Fibroblast of skin of back (primary cell): ENCODE measurements at places on chromosomes 2 and 18.

GRCh38 chr2:81648370-81648769 lies 1343.8 kb upstream of the LRRTM1 start:
- no peak for DNase-seq

DNA sequence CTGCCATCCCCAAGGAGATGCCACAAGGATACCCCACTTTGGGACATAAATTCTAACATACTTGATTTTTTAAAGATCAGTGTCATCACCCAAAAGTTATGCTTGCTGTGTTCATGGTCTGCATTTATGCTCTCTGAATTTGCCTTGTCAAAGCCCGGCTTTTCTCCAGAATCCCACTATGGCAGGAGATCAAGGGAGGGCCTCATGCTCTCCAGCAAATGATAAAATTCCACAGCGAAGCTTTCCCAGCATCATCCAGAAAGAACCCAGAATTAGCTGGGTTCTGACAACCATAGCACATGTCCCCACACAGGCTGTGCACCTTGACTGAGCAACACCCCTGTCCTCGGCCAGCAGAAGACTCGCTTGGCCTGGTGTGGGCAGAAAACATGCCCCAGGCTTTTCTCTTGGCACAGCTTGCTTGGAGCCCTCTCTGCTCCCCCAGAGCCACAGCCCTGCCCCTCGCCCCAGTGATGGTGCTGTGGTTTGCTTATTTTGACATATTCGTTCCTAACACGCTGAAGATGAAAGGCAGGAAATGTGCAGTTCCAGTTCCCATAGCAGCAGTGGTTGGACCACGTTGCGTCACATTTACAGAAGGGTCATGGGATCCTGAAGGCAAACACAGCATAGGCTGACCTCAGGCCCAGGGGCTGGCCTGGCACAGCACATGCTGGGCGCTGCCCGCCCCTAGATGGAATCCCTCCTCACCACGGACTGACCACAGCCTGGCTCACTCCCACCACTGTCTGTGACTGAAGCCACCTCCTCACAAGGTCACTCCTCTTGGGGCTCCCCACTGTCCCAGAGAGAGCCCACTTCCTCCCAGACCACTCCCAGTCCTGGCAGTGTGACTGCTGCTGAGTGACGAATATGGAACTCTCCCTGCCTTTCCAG lies 14.1 kb upstream of the CHRNA1 start:
- peak; percentile 86 for DNase-seq

DNA sequence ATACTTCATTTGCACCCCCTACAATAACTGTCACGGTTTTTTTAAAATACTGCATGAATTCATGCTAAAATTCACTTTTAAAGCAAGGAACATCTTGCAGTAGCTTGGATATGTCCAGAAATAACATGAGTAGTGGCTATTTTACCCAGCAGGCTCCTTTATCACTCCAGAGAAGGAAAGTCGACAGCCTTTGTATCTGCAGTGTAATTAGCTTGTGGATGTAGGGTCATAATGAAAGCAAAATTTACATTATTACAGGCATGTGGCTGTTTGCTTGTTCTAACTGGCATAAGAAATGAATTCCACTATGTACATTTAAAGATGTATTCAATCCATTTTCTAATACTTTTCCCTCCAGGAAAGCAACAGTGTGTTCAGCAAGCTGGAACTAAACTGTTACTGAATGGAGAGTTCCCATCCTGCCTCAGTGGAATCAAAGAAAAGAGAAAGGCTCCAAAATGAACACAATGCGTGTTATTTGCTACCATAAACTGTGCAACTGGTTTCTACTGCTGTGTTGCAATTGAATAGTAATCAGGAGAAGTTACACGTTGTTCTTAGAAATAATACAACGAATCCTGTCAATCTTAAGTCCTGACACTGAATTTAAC lies 321.2 kb upstream of the VRK2 start:
- DNase-seq = no peak

DNA sequence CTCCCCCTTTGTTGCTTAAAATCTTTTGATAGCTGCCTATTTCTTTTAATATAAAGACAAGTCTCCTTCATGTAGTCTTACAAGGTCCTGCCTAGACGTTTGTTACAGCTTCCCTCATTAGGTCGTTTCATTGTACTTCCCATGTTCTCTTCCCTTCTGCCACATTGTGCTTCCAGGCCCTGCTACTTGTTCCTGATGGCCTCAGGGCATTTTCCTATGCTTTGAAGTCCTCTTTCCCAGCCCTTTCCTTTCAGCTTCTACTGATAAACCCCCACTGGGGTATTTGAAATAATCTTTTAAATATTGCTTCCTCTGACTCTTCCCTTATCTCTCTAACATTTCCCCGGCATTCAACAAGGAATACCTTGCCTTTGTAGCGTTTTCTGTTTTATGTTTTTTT lies 67.4 kb downstream of the UBE2E3 start:
- DNase-seq = no peak

DNA sequence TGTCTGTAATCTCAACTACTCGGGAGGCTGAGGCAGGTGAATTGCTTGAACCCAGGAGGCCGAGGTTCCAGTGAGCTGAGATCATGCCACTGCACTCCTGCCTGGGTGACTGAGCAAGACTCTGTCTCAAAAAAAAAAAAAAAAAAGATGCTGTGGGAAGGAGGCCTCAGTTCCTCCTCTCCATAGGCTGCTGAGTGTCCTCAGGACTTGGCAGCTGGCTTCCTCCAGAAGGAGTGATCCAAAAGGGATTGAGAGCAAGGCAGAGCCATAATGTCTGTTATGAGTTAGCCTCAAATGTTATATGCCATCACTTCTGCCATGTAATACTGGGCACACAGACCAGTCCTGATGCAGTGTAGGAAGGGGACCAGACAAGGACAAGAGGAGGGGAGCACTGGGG lies 6.6 kb upstream of the NPC1 start:
- no peak for DNase-seq

DNA sequence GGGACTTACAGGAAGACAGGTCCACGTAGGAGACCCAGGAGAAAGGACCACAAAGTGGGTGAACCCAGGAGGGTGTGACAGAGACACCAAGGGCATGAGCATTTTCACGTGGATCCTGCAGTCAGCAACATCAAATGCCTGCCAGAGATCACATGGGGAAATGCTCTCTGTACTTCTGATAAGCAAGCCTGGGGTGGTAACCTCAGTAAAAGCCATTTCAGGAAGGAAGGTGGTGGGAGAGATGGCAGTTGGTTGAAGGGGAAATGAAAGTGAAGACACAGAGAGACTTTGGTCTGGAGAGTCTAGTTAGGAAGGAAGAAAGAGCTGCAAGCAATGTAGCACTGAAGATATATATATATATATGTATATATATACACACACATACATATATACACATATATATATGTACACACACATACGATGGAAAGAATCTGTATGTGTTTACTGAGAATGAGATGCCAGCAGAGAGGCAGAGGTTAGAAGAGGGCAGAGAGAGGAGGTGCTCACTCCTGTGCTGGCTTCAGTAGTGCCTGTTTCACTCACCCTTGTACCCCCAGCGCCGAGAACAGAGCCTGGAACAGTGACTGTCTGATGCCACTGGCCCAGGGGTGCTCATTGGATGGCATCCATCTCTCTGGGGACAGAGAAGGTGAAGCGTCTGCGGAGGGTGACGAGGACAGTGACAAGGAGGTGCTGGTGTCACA lies 314.9 kb downstream of the AFF3 start:
- DNase-seq = no peak

- DNase-seq = peak; percentile 59
Measured at GRCh38 chr2:6780765-6781274, 84.9 kb downstream of the CMPK2 start.

GRCh38 chr2:11550901-11551568 lies 17.2 kb downstream of the GREB1 start:
- DNase-seq = no peak

DNA sequence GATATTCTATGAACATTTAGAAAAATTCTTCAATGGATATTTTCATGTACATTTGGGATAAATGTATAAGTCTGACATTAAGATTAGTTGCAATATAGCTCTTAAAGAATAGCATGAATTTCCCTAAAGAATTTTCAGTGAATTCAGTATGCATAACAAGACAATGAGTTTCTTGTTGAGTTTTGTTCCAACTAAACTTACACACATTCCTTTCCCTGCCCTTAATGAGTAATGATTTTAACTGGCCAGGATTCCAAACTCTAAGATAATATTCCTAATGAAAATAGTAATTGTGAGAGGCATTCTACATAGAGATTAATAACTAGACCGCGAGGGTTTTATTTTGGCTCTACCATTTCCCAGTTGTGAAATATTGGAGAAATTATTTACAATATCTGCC lies 390.3 kb upstream of the GALNT5 start:
- peak; percentile 11 for DNase-seq

- no peak for DNase-seq
Measured at GRCh38 chr18:35611518-35611917, 30.0 kb downstream of the GALNT1 start.

GRCh38 chr2:157839822-157840221 lies 36.3 kb downstream of the ACVR1 start:
- no peak for DNase-seq

GRCh38 chr2:224892574-224893204 lies 149.6 kb downstream of the DOCK10 start:
- DNase-seq = no peak

- DNase-seq = no peak
Measured at GRCh38 chr2:152037743-152038435, 61.0 kb downstream of the CACNB4 start.

DNA sequence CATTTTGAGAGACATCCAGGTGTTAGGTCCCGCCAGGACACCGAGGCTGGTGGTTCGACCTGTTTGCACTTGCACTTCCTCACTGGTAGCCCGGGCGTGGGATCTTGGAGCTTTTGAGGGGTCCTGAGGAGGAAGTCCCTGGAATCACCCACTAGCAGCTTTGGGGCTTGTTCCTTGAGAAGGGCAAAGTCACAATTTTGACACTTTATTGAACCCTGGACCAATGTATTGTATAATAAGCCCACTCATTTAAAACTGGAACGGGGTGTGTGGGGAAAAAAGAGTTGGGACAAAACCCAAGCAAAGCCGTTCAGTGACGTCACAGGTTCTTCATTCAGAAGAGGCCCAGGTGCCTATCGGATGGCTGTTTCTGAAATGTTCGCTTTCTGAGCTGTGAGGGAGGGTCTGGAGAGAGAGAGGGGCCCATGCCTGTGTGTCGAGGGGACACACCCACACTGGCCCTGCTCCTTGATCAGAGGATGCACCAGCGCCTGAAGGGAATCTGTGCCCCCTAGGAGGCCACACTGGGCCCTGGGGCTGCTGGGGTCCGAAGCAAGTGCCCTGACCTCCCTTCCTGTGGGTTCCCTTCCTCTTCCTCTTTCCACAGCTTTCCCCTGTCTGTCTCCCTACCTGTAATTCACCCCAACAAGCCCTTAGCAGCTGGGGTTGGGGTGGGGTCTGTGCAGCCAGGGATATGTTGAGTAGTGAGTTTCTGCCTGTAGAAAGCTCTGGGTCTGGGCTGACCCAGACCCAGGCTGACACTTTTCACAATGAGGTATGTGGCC lies 2.6 kb downstream of the LPIN1 start:
- DNase-seq = no peak

- peak; percentile 27 for DNase-seq
Measured at GRCh38 chr2:65057391-65058052, 1.3 kb downstream of the CEP68 start.
